Pancreas (tissue), 10 donors: ENCODE measurements at places on chromosomes 1 and 21. TPM values are rescaled to one million over a fixed set of nuclear protein-coding genes. Genes with fewer than 3 reads are reported as not detected.
A peak's percentile ranks its signal among the peaks of the same experiment; 100 is the strongest.

GRCh38 chr1:36880155-36881067, 153.9 kb downstream of the GRIK3 start:
- no peak for DNase-seq

DNA sequence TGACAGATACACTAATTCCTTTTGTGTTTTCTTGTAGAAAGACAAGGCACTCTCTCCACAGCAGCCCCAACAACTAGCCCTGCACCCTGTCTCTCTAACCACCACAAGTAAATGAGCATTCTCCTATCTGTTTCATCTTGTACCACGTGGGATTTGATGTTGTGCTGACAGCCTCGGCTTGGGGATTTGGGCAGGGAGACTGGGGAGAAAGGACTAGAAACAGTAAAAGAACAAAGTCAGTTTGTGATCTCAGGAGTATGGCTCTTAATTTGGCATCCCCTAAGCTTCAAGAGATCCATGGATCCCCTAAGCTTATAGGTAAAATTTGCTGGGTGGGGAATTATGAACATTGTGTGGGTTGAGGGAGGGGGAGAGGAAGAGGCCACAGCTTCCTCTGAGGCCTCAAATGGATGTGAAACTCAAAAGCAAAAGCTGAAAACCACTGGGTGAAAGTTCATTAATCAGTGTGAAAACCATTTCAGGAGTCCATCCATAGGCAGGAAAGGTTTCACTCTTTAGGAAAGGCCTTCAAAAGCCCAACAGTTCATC, 3.1 kb downstream of the C1orf162 start:
- DNase-seq, result no peak

- DNase-seq, result peak; percentile 65
Observed at GRCh38 chr1:226912587-226913176, 27.4 kb upstream of the COQ8A start.

OLFML3 gene
- polyA plus RNA-seq, result 9.1 TPM

MRAP gene
- polyA plus RNA-seq, result not detected

- DNase-seq, result no peak
Observed at GRCh38 chr1:235022981-235023710, 105.5 kb downstream of the TOMM20 start.

- DNase-seq, result no peak
Observed at GRCh38 chr21:33968995-33969348, 53.4 kb upstream of the ATP5PO start.

RHOU gene
- 11.4 TPM for polyA plus RNA-seq

LRRC3 gene
- polyA plus RNA-seq, result 0.46 TPM

GNG4 gene
- polyA plus RNA-seq, result 5.0 TPM

- no peak for DNase-seq
Observed at GRCh38 chr1:44707959-44708831, 22.8 kb downstream of the RNU5D-1 start.

GRCh38 chr1:215891266-215892057, 324.4 kb downstream of the KCTD3 start:
- DNase-seq, result no peak

GRCh38 chr1:36555041-36555440, 72.3 kb upstream of the CSF3R start:
- no peak for DNase-seq

- DNase-seq, result no peak
Observed at GRCh38 chr1:36258960-36259344, 34.7 kb downstream of the THRAP3 start.

HAO2 gene
- not detected for polyA plus RNA-seq

DNA sequence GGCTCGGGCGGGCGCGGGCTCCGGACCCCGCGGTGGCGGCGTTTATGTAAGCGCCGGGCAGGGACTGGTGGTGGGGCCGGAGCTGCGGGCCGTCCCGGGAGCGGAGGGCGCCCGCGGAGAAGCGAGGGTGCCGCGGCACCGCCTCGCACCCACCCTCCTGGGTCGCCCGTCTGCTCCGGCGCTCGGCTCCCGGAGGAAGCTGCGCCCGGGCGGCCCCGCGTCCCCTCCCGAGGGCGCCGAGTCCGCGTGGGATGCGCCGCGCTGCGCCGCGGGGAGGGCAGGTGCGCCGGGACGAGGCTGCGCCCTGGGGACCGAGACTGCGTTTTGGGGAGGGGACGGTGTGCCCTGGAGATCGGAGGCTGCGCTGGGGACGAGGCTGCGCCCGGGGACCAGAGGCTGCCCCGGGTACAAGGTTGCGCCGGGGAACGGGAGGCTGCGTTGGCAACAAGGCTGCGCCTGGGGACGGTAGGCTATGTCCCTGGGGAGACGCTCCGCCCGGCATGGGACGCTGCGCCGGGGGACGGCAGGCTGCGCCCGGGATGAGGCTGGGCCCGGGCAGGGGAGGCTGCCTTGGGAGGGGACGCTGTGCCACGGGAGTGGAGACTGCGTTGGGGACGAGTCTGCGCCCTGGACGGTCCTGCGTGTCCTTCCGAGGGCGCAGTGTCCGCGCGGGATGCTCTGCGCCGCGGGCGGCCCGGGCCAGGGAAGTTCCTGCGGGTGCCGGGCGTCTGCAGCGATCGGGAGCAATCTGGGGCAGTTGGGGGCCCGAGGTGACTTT, 627 bp downstream of the ADARB1 start:
- DNase-seq, result peak; percentile 50

GRCh38 chr1:175749075-175749474, 5.7 kb upstream of the TNR start:
- no peak for DNase-seq

DNA sequence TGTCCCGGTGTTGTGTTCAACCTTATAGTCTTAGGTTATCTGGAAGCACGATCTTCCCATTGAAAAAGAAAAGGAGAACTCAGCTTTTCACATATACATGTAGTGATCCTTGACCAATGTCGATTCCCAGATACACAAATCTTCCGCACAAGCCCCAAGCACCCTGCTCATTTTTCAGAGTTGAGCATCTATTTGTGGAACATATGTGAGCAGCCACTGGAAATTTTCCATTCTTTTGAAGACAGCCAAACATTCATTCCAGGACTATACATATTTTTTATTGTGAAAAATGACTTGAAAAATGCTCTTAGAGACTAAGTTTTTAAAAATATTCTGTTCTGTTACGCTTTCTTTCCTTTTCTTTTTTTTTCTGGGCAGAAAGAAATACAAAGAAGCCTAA, 371.9 kb downstream of the RGS7 start:
- no peak for DNase-seq

- DNase-seq, result no peak
Observed at GRCh38 chr1:21616372-21616771, 52.8 kb downstream of the RAP1GAP start.

TBX19 gene
- polyA plus RNA-seq, result 2.0 TPM

GRCh38 chr1:216464489-216464888, 41.2 kb upstream of the USH2A start:
- no peak for DNase-seq

FMO2 gene
- polyA plus RNA-seq, result 5.7 TPM

GRCh38 chr1:169426174-169426705, 1.0 kb downstream of the CCDC181 start:
- no peak for DNase-seq

- no peak for DNase-seq
Observed at GRCh38 chr1:230000493-230001184, 66.4 kb upstream of the GALNT2 start.

DNA sequence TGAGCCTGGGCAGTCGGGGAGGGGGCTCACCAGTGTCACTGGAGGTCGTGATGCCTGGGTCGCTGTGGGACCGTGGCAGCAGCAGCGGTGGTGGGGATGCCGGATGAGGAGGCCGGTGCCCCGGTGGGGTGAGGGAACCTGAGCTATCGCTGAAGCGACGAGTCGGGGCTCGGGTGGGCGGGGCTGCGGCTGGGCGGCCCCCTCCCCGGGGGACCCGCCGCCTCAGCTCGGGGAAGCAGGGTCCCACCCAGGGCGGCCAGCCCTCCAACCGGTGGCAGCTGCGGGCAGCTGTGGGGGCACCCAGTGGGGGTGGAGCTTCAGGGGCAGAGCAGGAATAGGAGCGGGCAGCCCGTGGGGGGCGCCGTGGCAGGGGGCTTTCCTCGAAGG, 5.0 kb downstream of the ENTREP3 start:
- DNase-seq, result no peak

STYXL2 gene
- 0.02 TPM for polyA plus RNA-seq

- DNase-seq, result no peak
Observed at GRCh38 chr1:23420778-23421177, 3.8 kb downstream of the TCEA3 start.

RUNX3 gene
- 0.42 TPM for polyA plus RNA-seq

GRCh38 chr1:149848340-149849110, 50.8 kb upstream of the BOLA1 start:
- peak; percentile 17 for DNase-seq

- peak; percentile 66 for DNase-seq
Observed at GRCh38 chr1:227939791-227940771, 7.7 kb downstream of the WNT9A start.

DNA sequence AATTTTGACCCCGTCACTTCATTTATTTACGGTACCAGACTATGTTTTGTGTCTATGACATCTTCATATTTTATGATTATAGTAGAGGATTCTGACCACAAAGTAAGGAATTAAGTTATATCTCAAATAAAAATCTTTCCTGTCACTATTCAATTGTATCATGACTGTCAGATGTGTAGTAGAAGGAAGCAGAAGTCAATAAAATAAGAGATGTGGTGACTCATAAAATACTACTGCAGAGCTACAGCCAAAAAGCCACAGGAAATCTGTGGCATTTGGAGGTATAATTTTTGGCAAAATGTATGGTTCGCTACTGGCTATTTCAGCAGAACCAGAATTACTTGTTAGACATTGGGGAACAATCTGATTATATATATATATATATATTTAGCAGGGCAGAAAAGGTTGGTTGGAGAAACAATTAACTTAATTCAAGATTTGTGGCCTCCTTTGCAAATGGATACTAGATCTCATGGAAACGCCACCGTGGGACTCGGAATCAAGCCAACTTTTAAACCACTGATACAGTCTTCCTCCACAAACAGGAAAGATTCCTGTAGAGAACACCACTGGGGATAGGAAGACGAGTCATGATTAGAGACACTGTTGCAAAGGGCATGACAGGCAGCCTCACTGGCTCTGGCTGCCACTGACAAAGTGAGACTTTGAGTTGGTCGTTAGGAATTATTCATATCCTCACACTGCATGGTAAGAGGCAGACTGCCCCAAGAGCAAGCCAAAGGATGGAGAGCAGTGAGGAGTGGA, 5.1 kb downstream of the FCRL2 start:
- DNase-seq, result no peak

- DNase-seq, result no peak
Observed at GRCh38 chr1:153231785-153232184, 14.4 kb downstream of the PRR9 start.

PTPN7 gene
- 0.61 TPM for polyA plus RNA-seq

- peak; percentile 92 for DNase-seq
Observed at GRCh38 chr1:201982082-201982622, 296 bp upstream of the RNPEP start.

- peak; percentile 60 for DNase-seq
Observed at GRCh38 chr21:41068967-41069642, 98.9 kb upstream of the BACE2 start.
